SIG-M5 (cell line): ENCODE measurements at places on chromosomes 2 and 18.

DNA sequence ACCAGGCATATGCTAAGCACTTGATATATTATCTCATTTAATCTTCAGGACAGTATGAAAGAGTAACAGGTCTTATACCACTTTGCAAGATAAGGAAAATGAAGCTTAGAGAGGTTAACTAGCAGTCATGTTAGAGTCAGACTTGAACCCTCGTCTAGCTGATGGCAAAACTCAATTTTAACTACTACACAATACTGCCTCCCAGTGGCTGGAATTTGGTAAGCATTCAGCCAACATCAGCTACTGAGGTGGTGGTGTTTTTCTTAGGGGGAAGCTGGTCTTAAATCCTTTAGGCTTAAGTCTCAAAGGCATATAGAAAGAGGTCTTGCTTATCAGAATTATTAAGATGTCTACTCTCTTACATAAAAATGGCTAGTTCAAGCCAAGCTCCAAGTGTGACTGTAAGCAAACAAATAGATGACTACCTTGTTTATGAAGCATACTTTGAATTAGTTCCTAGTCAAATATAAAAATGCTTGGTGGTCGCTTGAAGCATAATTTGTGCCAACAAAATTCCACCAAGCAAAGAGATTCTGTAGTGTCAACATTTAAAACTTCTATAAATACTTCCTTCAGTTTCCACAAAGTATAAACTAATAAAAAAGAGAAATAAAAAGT, 325.4 kb upstream of the FIGN start:
- no peak for DNase-seq

DNA sequence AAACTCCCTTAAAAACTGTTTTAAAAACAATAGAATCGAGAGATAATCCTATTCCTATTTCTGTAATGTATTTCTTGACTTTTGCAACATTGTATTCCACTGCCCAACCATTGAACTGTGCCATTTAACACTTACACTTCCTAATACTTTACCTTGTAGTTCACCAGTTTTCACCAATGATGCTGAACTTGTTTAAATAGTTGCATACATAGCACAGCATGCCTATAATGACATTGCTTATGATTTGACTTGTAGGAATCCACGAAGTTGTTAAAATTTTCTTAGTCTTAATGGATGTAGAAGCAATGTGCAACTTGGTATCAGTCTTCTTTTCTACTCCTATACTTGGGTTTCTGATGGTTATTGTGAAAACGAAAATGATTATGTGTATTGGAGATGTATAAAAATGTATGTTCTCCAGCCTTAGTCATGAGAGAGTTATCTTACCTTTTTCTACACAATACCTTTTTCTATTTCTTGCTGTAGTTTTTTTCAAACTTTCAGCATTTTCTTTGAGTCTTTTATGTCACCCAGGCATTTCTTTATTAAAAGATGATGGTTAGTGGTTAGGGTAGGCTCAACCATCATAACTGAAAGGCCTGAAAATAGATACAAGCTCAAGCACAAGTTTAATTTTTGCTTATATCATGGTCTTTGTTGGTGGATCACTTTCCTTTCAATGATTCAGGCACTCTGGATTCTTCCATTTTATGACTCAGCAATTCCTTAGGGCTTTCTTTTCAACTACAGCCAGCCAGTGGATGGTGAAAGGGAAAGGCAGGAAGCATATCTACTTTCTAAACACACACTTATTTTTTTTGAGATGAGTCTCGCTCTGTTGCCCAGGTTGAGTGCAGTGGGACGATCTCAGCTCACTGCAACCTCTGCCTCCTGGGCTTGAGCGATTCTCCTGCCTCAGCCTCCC, 9.4 kb downstream of the GPD2 start:
- no peak for DNase-seq

GRCh38 chr2:28423856-28424605, 31.4 kb downstream of the FOSL2 start:
- peak; percentile 39 for DNase-seq

DNA sequence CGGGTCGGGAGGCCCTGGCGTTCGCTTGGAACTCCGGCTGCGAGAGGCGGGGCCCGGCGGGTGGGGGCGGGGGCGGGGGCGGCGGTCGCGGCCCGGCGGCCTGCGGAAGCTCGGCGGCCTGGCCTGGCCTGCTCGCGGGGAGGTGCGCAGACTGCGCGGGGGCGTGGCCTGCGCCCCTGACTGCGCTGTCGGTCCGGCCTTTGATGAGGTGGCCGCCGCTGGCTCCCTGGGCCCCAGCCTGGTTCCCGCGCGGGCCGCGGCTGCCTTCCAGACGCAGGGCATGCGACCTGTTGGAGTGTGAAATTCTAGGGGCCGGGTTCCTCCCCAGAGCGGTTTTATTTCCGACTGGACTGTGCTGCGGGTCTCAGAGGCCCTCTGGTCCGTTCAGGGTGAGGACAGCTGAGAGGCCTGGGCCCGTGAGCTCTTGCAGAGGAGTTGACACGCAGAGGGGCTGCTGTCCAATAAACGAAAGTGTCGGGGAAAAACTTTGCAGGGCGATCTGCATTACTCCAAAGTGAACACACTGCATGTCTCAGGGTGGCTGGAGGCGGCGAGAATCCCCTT, 629 bp downstream of the NRBP1 start:
- no peak for DNase-seq

GRCh38 chr2:210387074-210387473, 72.1 kb upstream of the MYL1 start:
- no peak for DNase-seq

DNA sequence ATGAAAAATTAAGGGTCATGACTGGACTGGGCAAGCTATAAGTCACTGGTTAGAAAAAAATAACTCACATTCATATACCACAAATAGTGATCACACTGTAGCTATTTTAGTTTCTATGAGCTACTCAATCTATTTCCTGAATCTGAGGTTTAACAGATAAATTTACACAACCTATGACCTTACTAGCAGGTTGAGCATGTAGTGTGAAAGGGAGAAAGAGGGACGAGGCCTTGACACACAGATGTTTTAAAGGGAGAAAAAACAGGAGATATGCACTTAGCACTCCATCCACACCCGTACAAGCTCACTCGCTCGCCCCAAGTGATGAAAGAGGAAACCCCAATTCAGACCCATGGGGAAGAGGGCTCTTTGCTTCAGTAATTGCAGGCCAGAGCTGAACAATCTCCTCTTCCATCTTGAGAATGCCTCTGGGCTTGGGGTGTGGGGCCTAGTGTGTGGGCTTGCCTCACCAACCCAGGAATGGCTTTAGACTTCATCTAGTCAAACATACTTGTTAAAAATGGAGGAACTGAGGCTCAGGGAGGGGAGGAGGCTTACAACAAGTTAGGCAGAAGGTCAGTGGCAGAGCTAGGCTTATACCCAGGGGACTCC, 10.7 kb downstream of the CYRIA start:
- no peak for DNase-seq

- no peak for DNase-seq
Observed at GRCh38 chr18:64240316-64240715, 91.4 kb upstream of the LINC00305 start.

DNA sequence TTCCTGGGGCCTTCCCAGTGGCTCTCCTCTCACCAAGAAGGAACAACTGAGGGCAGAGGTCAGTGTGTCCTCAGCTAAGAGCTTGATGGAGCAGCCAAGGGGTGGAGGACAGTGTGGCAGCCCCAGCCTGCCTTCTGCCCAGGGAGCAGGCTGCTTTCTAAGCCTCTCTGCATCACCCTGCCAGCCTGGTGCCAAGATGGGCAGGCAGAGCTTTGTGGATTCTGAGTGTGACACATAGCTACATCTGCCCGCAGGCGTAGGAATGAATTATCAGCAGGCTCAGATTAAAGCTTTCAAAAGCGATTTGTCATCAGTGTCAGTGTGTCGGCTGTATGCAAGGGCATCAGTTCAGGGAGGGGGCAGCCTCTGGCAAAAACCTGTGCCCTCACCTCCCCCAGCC, 8.7 kb downstream of the MAL start:
- no peak for DNase-seq

DNA sequence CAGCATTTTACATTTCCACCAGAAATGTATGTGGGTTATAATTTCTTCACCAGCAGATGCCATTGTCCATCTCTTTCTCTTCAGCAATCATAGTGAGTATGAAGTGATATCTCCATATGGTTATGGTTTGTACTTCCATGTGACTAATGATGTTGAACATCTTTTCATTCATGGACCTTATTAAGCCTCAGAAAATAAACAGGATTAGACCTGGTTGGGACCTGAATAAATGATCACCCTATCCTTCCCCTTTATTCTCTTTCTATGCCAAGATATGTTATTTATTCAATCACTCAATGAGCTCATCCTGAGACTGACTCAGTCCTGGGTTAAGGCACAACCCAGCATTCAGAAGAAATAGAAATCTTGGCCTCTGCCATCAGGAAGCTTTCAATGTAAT, 86.6 kb downstream of the ANTXR1 start:
- no peak for DNase-seq

DNA sequence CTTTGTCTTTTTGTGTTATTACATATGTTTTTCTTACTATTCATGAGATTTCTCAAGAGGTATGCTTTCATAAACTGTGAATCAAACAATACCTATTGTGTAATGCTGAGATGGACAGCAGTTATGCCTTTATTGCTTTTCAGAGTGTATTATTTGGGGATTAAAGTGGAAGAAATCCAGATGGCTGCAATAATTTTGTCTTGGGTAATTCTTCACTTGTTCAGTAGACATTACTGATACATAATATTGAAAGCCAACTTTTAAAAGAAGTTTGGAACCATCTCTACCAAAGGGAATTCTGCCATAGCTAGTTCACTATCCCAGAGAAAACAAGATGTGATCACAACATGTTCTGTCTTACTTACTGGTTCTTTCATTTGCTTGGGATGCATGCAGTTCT, 253.4 kb upstream of the ZSWIM2 start:
- DNase-seq = no peak

- no peak for DNase-seq
Observed at GRCh38 chr18:56307354-56308170, 330.8 kb downstream of the TXNL1 start.

DNA sequence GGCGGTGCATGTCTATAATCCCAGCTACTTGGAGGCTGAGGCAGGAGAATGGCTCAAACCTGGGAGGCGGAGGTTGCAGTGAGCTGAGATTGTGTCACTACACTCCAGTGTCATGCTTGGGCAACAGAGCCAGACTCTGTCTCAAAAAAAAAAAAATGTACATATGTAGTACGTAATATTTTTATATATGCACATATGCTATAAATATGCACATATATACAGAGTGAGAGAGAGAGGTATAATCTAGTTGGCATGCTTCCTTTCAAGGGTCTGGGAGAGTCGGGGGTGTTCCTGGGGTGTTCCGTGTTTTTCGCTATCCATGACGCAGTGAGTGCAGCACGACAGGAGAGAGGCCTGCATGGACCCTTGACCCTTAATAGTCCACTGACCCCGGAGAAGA, 83.5 kb downstream of the AOX1 start:
- DNase-seq = no peak

DNA sequence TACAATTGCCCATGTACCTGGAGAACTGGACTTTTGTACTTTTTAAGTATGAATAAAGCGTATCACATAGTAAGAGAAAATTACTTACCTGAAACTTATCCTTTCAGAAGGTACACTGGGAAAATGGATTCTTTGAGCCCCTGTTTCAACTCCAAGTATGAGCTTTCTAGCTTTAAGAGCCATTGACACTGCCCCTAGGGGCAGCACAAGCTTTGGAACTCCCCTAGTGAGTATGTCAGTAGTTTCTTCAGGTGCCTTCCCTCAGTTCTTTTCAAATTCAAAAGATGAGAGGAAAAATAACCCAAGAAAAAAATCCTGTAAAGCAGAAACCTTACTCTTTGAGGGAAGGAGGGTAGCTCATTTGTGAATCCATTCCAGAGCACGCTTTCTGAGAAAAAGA, 124.1 kb downstream of the MEMO1 start:
- DNase-seq = no peak

GRCh38 chr2:231227310-231228162, 29.1 kb downstream of the ARMC9 start:
- peak; percentile 55 for DNase-seq

DNA sequence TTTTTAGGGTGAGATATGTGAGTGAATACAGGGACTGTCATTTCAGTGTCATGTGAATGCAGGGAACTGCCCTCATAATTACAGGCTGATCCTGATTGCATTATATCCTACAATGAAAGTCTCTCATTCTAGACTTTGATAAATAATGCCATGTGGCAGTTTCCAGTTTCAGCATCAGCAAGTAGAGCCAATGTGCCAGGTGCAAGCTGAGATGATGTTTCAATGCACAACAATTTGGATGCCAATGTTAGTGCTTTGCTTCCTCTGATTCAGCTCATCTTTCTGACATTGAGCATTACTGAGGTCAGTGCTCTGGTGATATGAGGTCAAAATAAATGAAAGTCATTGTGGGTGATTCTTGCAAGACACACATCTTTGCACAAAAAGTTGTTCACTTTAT, 63.7 kb upstream of the TFPI start:
- no peak for DNase-seq

- DNase-seq = no peak
Observed at GRCh38 chr2:180790891-180791290, 189.5 kb upstream of the UBE2E3 start.

GRCh38 chr2:55014962-55015939, 35.0 kb downstream of the RTN4 start:
- DNase-seq = no peak
